ENCODE measurements at places on chromosomes 3 and 15.

DNA sequence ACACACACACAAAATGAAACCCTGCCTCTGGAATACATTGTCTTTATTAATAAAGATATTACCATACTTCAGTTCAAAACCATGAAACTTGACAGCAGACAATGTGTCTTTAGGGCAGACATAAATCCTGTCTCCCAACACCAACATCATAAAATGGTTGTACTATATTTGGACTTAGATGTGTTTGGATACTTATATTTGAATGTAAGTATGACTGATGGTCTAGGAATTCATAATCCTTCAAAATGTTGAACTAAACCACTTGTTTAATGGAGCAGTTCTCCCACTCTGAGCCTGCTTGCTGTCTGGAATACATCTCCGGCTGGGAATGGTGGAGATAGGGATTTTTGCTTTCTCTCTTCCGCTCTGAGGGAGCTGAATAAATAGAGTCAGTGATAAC lies 10.6 kb downstream of the FBN1 start:
- DNase-seq = no peak

GRCh38 chr3:149969110-149969939 lies 1.4 kb downstream of the PFN2 start:
- no peak for DNase-seq

DNA sequence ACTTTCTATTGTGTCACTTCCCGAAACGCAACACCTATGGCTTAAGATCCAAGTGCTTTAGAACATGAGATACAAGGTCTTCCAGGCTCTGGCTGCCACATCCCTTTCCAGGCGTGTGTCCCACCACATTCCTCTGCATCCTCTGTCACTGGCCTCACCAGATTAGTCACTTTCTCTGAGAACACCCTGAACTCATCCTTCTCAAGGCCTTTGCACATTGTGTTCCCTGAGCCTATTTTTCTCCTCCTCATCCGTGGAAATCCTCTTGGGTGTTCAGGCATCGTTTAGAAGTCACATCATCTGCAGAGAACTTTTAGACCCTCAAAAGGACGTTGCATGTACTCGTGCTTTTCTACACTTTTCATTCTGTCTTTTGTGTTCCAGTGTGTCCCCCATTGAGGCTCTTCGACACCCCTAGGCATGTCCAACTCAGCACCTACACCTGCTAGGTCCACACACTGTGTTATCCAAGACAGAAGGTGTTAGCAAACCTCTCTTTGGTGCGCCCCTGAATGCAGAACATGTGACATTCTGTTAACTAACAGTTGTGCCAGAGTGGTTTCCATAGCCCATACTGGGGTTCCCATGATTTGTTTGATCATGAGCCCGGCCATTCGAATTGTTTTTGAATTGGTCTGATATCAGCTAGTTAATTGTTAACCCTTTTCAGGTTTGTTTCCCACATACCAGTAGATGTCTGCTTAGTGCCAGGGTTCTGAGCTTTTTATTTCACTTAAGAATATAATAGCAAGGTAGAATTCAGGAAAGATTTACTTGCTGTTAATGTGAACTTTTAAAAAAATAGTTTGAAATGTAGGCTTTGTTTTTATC lies 67.2 kb downstream of the LPP start:
- no peak for DNase-seq

DNA sequence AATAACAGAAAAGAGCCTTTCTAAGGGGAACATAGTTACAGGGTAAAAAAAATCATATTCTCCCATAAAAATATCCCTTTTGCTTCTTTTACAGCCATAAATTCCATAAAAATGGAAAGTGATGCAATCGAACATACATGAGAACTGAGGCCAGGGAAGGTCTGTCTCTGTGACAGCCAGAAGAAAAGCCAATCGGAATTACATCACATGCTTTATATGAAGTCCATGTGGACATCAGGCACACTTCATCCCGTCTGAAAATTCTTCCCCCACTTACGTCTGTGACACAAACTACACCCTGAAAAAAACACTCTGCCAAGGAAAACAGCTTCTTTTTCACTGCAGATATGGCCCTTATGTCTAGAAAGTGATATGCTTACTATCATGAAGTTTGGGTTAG lies 323.5 kb downstream of the ERC2 start:
- DNase-seq = no peak

DNA sequence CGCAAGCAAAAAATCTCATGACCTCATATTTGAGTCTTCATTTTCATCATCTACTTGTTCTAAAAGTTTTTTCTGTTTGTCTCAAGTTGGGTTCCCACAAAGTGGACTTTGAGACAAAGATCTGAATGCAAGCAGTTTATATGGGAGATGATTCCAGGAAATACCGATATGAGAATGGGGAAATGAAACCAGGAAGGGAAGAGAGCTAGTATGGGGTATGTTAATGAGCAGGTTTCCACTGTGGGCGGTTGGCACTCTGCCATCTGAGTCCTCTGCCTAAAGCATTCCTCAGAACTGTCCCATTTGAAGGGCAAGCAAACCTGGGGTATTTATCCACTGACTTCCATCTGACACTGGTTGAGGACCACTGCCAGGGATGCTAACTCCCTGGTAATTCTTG lies 8.8 kb downstream of the ADPRH start:
- DNase-seq = no peak

- no peak for DNase-seq
These were observed 270.2 kb downstream of the THSD4 start for GRCh38 chr15:71385457-71385856.

- DNase-seq = no peak
These were observed 103.0 kb downstream of the SUCNR1 start for GRCh38 chr3:151976211-151977050.

- DNase-seq = no peak
These were observed 10.3 kb downstream of the NCBP2 start for GRCh38 chr3:196931828-196932587.

- no peak for DNase-seq
These were observed 81.1 kb upstream of the FLNB start for GRCh38 chr3:57927166-57927565.

GRCh38 chr3:134307425-134307824 lies 56.8 kb upstream of the RYK start:
- no peak for DNase-seq

- DNase-seq = no peak
These were observed 59.2 kb upstream of the HERC1 start for GRCh38 chr15:63892794-63893441.

- no peak for DNase-seq
These were observed 31.6 kb upstream of the SNRPA1 start for GRCh38 chr15:101326462-101327146.

DNA sequence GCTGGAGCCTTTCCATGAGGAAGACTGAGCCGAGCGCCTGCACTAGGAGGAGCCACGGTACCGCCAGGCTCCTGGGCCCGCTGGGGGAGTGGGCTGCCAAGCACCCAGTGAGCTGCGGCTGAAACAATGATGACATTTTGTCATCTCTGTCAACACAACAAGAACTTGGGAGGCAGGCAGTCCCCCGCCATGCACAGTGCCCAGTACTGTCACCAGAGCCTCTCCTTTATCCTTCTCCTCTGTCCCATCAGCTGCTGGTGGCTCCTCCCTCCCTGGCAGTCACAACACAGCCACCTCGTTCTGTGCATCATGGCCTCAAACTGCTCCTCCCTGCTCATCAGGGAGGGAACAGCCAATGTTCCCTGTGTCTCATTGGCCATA lies 34.0 kb upstream of the PCSK6 start:
- DNase-seq = no peak

GRCh38 chr15:93035953-93036810 lies 52.8 kb downstream of the RGMA start:
- DNase-seq = peak; percentile 50

DNA sequence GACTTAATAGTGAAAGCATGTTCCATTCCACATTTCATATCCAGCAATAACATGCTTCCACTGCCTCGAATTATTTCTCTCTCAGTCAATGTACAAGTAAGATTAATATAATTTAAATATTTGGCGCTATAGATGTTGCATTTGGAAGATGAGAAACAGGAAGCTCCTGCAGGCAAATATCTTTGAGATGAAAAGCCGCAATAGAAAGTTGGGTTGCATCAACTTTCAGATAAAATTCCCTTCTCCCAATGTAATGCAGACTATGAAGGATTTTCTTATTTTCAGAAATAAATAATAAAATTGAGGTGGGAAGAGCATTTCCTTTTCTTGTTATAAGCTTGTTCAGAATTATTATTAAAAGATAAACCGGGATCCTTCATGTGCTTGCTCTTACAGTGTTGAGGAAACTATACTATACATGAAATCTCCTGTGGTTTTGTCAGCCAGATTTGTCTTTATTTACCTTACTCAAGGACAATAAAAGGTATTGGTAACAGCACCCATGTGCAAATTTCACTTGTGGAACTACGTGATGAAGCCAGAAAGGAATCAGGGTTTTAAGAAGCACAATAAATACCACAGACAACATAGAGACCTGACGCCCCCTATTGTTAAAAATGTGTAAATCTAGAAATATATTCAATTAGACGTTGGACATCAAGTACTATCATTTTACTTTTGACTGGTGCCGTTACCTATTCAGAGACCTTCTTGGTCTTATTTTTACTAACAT lies 307.0 kb downstream of the ARPP21 start:
- no peak for DNase-seq

DNA sequence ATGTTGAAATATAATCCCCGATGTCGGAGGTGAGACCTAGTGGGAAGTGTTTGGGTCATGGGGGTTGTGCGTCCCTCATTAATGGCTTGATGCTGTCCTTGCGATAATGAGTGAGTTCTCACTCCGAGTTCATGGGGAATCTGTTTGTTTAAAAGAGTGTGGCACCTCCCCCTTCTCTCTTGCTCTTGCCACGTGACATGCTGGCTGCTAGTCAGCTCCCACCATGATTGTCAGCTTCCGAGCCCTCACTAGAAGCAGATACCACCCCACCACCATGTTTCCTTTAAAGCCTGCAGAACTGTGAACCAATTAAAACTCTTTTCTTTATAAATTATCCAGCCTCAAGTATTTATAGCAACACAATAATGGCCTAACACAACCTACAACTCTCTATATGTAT lies 166.3 kb upstream of the MBNL1 start:
- DNase-seq = no peak

GRCh38 chr3:20145874-20146273 lies 40.1 kb downstream of the SGO1 start:
- DNase-seq = no peak

- no peak for DNase-seq
These were observed 8.4 kb downstream of the RAB6B start for GRCh38 chr3:133887074-133887802.

DNA sequence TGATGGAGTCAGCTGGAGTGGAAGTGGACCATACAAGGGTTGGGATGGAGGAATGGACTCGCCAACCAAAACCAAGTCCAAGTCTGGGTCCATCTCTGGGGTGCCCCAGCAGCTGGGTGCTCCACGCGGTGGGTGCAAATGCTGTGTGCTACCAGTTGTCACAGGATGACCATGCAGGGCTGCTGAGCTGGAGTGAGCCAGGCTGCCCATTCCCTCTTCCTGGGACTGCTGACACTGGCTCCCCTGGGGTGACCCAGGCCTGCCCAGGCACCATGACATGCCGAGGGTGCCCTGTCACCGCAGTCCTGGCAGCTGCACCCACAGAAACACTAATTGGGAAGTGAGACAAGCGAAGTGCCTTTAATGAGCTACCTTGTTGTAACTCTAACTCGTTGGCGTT lies 140.2 kb downstream of the TPRA1 start:
- no peak for DNase-seq

DNA sequence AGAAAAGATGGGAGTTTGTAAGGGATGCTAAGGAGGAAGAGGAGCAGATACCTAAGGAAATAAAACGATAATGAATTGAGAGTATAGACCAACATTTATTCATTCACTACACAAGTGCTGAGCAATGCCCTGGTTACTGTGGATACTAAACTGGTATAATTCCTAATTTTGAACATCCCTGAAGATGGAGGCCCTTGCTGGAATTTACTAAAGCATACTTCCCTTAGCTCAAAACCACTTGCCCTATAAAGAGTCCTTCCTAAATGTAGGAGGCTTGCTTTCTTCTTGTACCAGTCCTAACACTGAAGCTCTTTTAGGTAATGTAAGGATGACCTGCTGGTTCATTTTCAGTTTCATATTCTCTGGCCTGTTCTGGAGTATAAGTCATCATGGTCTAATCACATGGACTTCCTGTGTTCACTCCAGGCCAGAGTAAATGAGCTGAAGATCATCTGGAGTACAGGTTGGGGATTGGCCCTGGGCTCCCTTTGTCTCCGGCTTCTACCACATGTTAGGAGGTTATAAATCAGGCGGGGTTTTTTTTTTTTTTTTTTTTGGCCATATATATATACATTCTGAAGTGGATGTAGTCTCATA lies 40.1 kb upstream of the MTMR10 start:
- DNase-seq = no peak

DNA sequence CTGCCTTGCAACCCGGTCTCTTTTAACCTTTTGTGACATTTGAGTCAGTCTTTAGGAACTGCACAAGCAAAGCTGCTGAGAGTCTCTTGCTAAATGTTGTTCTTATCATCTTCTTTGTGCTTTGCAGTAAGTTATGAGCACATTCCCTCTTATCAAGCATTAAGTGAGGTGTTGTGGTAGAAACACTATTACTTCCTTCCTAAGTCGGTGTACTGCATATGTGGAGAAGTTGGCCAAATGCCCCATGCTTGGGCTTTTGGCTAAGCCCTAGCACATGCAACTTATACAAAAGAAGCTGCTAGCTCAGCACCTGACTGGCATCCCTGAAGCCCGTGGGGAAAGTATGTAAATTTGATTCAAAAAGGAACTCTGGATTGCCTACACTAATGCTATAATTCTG lies 136.5 kb upstream of the RBMS3 start:
- DNase-seq = no peak

DNA sequence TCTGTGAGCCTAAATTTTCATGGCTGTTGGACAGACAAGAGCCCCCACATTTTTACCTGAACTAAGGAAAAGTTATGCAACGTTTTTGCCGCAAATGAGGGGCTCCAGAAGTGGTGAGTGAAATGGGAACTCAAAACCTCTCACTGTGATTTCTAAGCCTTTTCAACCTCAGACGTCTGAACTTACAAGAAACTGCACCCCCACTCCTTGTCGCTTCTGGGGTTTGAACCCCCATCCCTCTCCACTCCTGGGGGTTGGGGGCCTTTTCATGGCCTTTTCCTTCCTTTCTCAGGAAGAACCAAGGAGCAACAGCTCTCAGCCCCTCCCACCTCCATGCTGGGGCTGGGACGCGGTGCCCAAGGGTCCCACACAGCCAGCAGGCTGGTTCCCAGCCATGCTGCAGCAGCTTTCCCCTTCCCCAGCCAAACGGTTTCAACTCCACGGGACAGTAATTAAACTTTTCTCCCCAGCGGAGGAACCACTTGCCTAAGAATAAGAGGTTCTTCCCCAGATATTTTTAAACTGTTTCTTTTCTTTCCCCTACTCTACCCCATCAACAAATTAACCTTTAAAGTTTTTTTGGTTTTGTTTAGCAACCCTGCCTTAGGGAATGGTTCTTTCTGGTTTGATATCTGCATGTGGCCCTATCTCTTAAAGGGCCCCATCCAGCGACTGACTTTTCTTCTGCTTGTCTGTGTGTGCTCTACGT lies 387.6 kb upstream of the CBLB start:
- no peak for DNase-seq

- DNase-seq = no peak
These were observed 418.7 kb upstream of the SGO1 start for GRCh38 chr3:20604659-20605058.

Data from GM18507 (cell line).